ENCODE measurements at places on chromosomes 3 and 15.

DNA sequence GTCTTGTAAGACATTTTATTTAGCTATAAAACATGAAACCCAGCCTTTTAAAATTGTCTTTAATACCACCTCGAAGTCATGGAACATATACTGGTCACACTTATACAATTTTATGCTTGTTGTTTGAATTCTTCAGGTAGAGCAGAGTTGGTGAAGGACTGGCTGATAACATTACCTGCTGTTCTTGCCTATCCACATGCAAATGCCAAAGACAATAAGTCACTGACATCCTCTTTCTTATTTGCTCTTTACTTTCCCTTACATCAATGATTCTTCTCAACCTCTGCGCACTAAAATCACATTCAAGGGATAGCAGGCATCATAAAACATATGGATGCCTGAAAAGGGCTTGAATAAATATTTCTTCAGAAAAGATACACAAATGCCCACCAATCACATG lies 392.5 kb upstream of the ATP11B start:
- DNase-seq: no peak

GRCh38 chr15:97235611-97235985 lies 724.9 kb upstream of the ARRDC4 start:
- no peak for DNase-seq

DNA sequence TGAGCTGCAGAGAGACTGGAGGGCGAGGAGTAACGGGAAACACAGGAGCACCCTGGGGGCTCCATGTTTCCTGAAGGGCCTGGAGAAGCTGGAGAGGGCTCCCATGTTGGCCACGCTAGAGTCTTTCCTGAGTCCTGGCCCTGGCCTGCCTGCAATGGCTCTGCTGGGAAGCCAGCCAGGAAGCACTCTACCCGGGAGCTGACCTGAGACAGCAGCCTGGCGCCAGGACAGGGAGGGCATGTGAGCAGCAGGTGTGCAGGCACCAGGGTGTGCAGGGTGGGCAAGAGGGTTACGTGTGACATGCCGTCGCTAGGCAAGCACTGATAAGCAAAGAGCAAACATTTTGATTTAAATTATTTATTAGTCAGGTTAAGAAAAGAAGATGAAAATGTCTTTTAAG lies 301.4 kb downstream of the OCA2 start:
- DNase-seq: no peak

DNA sequence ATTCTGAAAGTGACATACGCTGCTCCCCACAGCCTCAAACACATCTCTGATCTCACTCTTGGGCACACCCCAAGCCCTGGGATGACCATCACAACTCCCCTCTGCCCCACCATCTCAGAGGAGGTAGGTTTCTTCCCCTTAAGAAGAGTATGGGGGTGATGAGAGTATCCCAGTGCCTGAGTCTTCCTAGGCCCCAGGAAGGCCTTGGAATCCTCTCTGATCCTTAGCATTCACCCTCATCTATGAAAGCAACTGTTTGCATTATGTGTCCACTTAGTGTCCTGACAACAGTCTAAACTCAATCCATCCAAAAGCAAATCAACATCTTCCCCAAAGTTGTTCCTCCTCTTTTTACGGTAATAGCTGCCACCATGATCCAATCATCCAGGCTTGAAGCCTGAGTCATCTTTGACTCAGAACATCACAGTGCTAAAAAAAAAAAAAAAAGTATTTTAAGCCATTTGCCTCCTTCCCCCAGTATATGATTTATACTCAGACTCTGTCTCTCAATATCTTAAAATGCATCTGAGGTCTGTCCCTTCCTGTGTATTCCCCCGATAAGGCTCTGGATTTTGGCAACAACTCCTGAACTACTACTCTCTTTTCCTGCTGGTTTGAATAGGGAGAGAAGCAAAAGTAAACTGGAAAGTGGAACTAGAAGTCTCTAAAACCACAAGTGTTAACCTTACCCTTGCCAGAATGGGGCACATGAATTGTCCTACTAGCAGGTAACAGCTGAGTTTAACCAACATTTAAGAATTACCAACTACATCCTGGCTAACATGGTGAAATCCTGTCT lies 22.5 kb downstream of the POPDC2 start:
- DNase-seq: no peak

- DNase-seq: no peak
These were observed 11.0 kb downstream of the SPTBN5 start for GRCh38 chr15:41882689-41883483.

- no peak for DNase-seq
These were observed 206.4 kb upstream of the P2RY1 start for GRCh38 chr3:152628496-152628895.

GRCh38 chr3:150495563-150496168 lies 50.6 kb downstream of the SERP1 start:
- DNase-seq: no peak

DNA sequence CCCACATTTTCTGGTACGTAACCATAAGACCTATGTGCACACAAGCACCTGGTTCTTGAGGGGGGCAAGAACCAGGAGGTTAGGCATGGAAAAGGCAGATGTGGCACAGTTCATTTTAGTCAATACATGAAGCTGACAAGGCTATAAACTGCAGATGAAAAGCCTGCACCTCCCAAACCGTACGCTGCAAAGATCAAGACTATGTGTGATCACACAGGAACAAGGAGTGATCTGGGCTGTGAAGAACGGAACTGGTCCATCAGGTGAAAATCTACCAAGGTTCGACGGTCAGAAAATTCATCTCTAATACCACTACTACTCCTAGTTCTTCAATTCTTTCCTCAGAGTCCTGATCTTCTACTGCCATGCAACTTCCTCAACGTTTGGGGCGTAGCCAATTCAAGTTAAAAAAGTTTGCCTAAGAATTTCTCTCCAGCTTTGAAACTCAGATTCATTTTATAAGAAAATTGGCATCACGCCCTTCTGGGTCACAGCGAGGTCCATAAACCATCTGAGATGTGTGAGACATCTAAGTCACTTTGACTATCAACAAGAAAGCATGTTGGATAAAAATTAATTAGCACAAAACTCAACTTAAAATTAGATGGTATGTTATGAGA lies 41.9 kb downstream of the PLD1 start:
- DNase-seq: no peak

DNA sequence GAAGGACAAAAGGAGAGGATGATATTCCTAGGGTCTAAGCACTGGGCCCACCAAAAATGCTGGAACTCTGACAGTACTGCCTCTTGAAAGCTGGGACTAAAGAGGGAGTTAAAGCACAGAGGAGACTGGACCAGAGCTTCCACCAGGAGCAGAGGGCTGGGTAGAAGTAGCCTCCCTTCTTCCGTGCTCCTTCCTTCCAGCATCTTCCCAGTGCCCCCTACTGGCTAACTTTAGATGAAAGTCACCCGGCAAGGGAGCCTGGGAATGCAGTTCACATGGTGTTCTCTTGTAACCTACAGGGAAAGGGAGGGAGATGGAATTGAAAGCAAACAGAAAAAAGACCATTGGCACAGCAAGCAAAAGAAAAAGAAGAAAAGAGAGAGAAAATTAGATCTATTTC lies 106.1 kb upstream of the COL8A1 start:
- DNase-seq: no peak

- no peak for DNase-seq
These were observed 213.3 kb upstream of the CFAP20DC start for GRCh38 chr3:59263152-59263551.

DNA sequence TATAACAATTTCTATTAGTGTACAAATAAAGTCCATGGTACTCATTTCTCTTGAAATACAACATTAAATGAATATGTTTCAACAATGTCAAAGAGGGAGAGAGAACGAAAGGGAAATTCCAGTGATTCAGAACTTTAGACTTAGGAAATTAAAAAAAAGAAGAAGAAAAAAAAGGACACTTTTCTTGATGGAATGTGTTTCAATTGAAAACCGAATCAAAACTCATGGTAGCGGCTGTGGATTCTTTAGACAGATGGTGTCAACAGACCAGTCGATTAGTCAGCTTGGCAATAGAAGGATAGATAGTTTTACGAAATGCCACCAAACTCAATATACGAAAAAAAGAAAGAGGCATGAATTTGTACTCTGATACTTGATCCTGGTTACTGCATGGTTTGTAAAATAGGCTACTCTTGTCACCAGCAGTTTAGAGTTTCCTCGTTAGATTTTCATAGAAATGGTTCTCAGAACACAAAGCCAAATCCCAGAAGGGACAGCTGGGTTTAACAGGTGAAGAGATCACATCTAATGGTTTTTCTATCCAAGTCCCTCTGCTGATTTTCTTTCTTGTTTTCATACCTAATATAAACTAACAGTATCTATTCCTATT lies 793.5 kb downstream of the ROBO1 start:
- DNase-seq: no peak

DNA sequence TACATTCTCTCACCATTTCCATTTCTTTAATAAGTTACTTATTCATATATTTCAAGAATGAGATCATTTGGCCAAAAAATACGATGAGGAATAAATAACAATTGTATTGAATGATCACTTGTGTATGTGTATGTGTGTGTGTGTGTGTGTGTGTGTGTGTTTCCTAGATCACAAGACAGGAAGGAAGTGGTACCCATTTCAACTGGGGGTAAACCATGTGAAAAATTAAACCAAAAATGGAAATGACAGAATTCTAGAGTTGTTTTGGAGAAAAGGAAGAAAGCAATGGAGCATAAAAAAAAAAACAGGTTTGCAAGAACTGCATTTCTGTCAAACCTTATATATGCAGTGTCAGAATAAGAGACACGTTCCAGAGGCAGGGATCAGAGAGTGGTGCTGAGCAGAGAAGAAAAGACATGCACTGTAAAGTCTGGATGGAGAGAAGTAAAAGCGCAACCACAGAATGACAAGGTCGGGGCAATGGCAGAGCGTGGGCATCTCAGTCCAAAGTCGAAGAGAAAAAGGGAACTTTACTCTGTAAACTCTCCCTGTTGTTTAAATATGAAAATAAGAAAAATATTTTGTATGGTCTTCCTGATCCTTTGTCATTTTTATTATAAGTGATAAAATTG lies 75.5 kb downstream of the PEX5L start:
- no peak for DNase-seq

DNA sequence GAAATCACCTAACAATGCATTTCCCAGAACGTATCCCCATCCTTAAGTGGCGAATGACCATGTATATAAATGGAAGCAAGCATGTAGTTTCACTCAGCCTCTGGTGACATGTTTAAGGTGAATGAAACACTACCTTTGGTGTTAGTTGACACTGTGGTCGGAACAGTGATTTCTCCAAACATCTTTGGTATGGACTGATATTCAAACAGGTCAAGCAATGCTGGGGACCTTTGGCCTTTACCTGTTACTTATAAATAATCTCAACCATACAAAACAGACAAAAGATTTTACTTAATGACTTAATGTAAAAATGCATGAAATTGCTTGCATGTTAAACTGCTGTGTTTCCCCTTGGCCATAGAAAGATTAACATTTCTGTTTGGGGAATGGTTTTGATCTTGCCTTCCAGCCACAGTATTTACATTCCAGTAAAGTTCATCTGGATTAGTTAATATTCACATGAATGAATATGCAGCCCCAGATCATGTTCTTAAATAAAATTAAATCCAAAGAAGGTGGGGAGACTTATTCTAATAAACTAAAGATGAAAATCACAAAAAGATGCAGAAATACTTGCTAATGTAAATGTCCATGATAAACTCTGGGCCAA lies 74.4 kb upstream of the HES1 start:
- no peak for DNase-seq

- no peak for DNase-seq
These were observed 395.3 kb upstream of the TPRG1 start for GRCh38 chr3:188776447-188776846.

GRCh38 chr15:84697236-84697990 lies 18.5 kb downstream of the SEC11A start:
- DNase-seq: no peak

DNA sequence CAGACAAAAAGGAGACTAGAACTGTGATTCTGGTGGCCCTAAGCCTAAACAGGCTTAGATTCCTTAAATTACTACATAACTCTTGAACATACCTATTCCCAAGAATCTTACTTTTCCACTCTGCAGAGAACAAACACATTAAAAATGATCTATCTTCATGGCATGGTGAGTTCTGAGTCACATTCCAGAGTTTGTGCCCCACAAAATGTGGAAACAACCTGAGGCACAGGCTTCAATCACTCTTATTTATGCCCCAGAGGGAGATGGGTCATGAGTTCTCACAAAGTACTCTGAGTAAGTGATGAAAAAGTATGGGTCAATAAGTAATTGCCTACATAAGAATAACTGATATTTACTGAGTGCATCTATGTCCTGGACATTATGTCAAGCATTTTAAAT lies 137.5 kb upstream of the SLC2A2 start:
- no peak for DNase-seq

- DNase-seq: no peak
These were observed 120.9 kb downstream of the CACNA2D3 start for GRCh38 chr3:54243056-54243931.

GRCh38 chr3:126501736-126502135 lies 15.8 kb downstream of the UROC1 start:
- no peak for DNase-seq

- DNase-seq: no peak
These were observed 761.3 kb upstream of the GRM7 start for GRCh38 chr3:6099458-6100075.

GRCh38 chr3:113057117-113057516 lies 66.3 kb downstream of the GTPBP8 start:
- DNase-seq: no peak

GRCh38 chr15:45156744-45157455 lies 27.1 kb downstream of the DUOX1 start:
- no peak for DNase-seq

GRCh38 chr3:137032465-137033120 lies 74.8 kb downstream of the IL20RB start:
- DNase-seq: peak; percentile 46

GRCh38 chr3:53842436-53843194 lies 3.6 kb downstream of the CHDH start:
- DNase-seq: no peak

- no peak for DNase-seq
These were observed 376.5 kb downstream of the MFSD1 start for GRCh38 chr3:159178209-159178897.

DNA sequence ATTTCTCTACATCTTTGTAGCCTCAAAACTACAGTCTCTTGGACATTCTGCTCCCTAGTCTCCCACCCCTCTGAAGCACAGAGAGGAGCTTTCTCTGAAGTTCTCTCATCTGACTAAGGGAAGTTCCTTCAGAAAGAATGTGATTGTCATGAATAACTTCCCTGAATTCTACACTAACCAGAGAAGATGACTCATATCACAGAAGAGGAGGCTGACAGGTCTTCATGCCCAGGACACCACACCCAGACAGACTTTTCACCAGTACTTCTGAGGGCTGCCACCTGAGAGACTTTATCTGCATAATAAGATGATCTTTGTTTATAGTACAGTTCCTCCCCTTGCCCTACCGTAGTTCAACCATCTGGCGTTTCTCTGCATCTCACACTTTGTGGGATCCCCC lies 52.8 kb downstream of the CDIN1 start:
- DNase-seq: no peak

DNA sequence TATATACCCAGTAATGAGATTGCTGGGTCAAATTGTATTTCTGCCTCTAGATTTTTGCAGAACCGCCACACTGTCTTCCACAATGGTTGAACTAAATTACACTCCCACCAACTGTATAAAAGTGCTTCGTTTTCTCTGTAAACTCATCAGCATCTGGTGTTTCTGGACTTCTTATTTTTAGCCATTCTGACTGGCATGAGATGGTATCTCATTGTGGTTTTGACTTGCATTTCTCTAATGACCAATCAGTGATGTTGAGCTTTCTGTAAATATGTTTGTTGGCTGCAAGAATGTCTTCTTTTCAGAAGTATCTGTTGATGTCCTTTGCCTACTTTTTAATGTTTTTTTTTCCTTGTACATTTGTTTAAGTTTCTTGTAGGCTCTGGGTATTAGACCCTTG lies 182.9 kb upstream of the TRIM42 start:
- DNase-seq: no peak
